ENCODE measurements at places on chromosomes 11 and 22.

DNA sequence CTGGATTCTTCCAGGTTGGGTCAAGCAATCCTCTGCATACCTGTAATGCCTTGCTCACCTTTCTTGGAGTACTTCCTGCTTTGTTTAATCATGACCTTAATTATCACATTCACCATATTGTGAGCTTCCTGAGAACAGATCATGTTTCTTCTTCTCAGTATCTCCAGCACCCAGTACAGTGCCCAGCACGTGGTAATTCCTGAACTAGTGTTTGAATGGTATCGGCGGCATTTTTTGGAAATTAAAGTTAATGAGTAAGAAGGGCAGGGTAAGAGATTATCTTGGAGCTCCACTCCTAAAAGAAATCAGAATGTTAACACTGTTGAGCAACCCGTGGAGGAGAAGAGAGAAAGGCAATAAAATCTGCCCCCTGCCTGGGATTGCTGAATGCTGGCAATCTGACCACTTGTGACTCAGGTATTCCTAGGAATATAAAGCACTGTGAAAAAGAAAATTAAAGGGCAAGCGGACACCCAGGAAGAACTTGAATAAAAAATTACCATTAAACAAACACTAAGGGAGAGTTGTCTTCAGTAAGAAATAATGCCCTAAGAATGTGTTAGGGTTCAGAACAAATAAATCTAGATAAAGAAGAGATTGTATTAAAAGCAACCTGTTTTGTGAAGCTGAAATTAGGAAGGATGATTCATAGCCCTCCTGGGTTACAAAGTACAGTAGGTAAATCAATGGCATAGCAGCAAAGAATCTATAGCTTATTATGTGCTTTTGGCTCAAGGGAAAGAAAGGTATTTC is 92.9 kb downstream of the PDHX start:
- no peak for DNase-seq

- DNase-seq, result no peak
Observed at GRCh38 chr11:123166071-123166559, 28.9 kb downstream of the CLMP start.

- no peak for DNase-seq
Observed at GRCh38 chr11:12329797-12330196, 47.6 kb upstream of the PARVA start.

GRCh38 chr22:40482886-40483285 is 112.5 kb downstream of the SGSM3 start:
- no peak for DNase-seq

- no peak for DNase-seq
Observed at GRCh38 chr22:37757663-37758062, 50.1 kb upstream of the GCAT start.

DNA sequence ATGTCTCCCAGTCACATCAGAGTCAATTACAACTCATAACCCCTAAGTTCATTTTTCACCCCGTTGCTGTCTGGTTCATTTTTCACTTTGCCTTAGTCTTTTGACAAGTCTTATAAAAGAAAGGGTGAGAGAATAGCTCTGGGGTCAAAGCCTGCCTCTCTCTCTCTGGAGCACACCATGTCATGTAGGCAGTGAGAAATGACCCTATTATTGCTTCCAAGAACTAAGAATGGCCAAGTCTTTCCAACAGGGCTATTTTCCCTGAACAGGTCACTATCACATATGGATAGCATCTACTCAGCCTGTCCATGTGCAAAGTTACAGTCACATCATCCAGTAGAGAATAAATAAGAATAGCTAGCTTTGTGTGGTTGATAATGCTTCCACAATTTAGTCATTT is 655.5 kb upstream of the LRRC4C start:
- no peak for DNase-seq

- DNase-seq, result no peak
Observed at GRCh38 chr22:46224898-46225290, 25.2 kb downstream of the CDPF1 start.

GRCh38 chr11:97743205-97743742 is 1277.5 kb upstream of the CNTN5 start:
- no peak for DNase-seq

DNA sequence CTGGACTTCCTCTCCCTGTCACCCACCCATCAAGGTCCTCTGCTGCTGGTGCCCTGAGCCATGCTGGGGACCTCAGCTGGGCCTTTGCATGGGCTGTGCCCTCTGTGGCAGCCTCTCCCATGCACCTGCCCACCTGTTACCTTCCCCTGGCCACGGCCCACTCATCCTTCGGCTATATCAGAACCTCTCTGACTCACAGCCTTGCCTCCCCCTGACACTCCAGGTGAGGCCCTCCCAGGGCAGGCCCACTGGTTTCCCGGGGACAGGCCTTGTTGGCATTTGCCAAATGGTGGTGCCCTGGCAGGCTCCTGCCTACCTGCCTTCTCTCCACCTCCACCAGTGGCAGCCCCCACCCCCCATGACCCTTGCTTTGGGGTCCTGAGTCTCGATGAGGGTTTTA is 73.7 kb upstream of the PRR5 start:
- no peak for DNase-seq

DNA sequence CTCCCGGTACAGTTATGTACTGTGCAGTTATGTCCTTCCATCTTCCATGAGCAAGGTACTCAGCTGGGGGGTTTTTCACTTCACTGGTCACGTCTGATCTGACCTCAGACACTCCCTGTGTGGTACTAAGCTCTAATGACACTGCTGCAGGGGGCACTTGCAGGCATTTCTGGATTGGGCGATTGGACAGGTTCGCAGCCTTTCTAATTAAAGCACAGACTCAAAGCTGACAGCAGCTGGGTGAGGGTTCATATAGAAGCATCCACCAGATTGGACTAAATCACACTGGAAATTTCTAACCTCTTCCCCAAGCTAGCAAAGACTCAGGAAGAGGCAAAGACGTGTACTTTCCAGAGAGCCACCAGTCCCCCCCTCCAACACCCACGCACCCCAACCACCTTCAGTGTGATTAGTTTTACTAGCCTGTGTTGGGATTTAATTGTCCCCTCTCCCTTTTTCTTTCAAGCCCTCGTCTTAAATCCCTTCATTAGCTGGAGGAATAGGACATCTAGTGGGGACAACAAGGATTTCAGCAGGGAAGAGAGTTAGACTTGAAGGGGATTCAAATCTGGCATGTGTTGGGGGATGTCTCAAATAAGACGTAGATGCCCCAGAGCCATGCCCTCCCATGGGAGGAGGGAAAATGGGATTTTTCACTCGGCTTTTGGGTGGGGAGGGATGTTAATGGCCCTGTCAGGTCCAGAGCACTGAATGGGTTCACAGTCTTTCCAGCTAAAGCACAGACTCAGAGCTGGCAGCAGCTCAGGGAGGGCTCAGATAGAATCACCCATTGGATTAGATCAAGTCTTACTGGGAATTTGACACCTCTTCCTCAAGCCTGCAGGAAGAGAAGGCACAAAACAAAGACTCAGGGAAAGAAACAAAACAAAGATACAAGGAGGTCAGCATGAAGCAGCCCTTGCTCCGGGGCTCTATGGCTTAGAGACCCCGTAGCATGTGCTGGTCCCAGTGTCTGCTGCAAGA is 10.9 kb downstream of the INS start:
- DNase-seq, result no peak

- no peak for DNase-seq
Observed at GRCh38 chr11:92886243-92886905, 83.1 kb upstream of the MTNR1B start.

- no peak for DNase-seq
Observed at GRCh38 chr22:47596176-47596690, 833.8 kb downstream of the TBC1D22A start.

GRCh38 chr11:94958121-94958696 is 15.1 kb downstream of the CWC15 start:
- no peak for DNase-seq

GRCh38 chr22:46652847-46653331 is 32.7 kb downstream of the GRAMD4 start:
- no peak for DNase-seq

- no peak for DNase-seq
Observed at GRCh38 chr11:59966201-59966600, 2.4 kb downstream of the OOSP4A start.

- no peak for DNase-seq
Observed at GRCh38 chr11:100689141-100689540, 2.1 kb downstream of the ARHGAP42 start.

DNA sequence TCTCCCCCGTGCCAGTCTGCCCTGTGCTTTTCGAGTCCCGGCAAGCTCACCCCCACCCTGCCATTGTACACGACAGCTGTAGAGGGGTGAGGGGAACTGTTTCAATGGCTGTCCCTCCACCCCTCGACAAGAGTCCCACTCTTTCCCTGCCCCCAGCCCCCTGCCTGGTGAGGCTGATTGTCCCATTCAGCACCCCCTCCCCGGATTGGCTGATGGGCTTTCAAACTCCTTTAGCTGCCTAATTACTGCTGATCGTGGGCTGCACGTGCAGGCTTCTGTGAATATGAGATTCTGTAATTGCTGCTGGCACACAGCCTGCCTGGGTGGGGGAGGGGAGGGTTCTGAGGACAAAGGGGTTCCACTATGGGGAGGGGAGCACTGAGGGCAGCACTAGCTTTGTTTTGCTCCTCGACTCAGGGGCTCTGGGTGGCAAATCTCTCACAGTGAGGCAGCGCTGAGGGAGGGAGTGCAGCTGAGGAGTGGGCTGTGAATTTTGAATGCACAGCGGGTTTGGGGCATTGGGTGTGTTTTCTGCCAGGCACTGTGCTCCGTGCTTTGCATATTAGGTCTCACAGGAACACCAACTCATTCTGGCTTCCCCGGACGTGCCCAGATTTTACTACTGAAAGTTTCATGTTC is 42.6 kb upstream of the ACCSL start:
- no peak for DNase-seq

GRCh38 chr11:123570939-123571580 is 83.4 kb downstream of the SCN3B start:
- DNase-seq, result no peak

DNA sequence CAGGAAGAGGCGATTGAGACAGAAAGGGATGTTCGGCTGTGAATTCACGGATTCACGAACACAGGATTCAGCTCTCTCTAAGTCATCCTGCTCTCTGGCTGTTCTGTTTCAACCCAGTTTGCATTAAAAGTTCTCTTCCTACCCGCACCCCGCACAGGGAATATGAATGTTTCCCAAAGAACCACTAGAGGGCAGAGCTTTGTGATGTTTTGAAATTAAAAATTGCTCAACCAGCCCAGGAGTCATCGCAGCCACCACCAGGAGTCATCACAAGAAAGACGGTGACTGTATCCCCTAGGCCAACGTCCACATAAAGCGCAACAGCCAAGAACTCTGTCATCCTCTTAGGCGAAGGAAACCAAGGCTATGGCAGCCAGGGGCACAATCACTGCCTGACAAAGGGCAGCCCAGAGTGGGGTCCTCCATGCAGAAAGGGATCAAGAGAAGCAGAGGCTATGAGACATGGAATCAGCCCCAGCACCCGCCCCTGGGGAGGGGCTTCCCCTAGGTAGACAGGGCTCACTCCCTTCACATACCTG is 122.4 kb downstream of the WT1 start:
- DNase-seq, result no peak

DNA sequence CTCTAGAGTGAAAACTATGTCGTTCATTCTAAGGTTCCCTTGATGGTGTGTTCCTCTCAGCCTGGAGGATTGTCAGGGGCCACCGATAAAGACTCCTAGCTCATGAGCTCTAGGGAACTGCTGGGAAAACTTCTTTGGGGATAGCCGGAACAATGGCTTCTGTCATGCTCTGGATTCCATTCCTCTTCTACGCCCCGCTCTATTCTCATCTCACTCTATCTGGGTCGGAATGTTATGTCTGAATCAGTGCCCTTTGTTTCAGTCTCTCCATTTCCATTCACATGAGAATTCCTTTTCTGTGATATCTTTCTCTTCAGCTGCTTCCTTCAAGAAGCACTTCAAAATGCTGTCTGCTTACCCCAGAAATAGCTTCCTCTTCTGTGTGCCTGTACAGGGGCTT is 16.9 kb upstream of the SLCO2B1 start:
- DNase-seq, result no peak

DNA sequence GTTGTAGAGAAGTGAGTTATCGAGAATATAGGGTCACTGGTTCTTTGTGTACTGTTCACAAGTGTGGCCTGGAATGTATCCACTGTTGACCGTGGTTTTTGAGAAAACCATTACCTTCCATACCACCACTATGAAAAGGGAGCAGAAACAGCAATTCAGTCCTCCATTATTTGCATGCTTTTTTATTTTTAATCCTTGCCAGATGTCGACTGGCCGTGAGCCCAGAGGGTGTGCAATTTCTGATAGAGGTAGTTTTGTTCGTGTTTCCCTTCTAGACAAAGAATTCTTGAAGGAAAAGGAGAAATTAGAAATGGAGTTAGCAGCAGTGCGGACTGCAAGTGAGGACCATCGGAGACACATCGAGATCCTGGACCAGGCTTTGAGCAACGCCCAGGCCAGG is 81.7 kb downstream of the AMOTL1 start:
- no peak for DNase-seq

DNA sequence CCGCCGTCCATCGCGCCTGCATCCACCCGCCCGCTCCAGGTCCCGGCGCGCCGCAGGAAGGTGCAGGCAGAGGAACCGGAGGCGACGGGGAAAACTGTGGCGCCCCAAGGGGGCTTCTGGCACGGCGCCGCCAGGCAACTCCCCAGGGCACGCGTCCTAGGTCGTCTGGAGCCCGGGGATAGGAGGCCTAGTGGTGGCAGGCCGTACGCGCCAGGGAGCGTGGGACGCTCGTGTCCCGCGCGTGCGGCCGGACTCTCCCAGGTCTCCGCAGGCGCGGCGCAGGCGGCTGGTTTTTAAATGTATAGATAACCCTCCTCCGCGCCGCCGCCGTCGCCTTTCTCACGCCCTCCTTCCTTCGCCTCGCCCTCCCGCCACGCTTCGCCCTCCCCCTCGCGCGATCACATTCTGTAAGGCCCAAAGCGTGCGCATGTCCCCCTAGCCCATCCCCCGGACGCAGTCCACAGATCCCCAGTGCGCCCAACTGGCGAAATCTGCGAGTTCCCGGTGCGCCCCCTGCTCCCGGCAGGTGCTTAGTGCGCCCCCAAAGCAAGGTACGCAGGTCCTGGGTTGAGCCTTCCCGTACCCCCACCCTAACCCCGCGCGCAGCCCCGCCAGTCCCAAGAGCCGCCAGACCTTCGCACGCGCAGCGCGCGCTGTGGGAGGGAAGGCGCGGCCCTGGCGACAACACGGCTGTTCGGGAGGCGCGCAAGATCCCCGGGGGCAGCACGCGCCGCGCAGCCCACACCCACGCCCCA is at the start of gene ASCL2:
TSS of gene ASCL2 (minus strand) at position 267 of the 755 bp plus-strand sequence. CDS start at position 11, 256 bp downstream.
- no peak for DNase-seq

- DNase-seq, result no peak
Observed at GRCh38 chr11:69647761-69648497, 7.0 kb downstream of the CCND1 start.

DNA sequence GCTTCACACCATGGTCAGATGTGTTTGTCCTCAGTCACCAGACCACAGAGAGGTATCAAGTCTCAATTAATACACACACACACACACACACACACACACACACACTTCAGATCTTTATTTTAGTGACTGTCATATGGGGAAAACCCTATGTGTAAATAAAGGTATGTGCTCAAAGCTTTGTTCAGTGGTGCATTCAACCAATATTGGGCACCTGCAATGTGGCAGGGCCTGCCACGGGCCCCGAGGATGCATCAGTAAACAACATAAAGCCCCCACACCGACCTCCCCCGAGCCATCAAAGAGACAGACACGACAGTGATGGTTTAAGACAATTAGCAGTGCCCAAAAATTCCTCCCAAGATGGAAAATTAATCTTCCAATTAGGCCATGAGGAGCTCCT is 51.6 kb downstream of the SHANK2 start:
- no peak for DNase-seq

GRCh38 chr11:113481672-113482071 is 6.5 kb upstream of the DRD2 start:
- no peak for DNase-seq
